ENCODE measurements at places on chromosomes 2 and 18.

GRCh38 chr2:216553093-216553478 lies 54.4 kb downstream of the RPL37A start:
- no peak for DNase-seq

DNA sequence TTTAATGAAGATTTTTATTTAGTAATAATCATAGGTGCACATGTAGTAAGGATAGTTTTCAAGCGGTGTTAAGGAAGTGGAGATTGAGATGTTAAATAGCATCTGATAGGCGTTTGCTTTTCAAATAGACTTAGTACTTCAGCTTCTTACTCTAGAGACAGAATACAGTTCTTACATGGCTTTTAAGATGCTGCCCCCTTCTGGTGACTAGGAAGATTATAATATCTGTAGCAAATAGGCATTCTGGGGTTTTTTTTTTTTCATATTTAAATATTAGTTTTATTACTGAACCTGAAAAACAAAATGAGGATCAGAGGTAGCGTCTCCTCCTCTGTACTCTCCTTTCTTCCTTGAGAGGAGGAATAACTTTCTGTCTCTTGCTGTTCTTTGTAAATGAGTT lies 100.2 kb downstream of the AGAP1 start:
- peak; percentile 85 for DNase-seq

GRCh38 chr18:78458356-78458755 lies 521.3 kb upstream of the SALL3 start:
- no peak for DNase-seq

DNA sequence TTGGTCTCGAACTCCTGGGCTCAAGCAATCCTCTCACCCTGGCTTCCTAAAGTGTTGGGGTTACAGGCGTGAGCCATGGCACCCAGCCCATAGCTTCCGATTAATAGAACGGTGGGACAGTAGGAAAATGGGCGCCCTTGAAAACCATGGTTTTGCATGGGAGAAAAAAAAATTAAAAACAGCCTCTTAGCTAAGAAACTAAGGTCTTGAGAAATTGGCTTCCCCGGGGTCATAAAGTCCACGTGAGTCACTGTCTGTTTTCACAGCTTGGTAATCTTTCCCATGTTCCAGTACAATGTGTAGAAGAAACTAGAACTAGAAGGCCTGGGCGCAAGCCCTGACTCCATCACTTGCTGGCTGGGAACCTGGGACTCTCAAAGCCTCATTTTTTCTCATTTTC lies 20.7 kb downstream of the B3GNT2 start:
- DNase-seq, result no peak

DNA sequence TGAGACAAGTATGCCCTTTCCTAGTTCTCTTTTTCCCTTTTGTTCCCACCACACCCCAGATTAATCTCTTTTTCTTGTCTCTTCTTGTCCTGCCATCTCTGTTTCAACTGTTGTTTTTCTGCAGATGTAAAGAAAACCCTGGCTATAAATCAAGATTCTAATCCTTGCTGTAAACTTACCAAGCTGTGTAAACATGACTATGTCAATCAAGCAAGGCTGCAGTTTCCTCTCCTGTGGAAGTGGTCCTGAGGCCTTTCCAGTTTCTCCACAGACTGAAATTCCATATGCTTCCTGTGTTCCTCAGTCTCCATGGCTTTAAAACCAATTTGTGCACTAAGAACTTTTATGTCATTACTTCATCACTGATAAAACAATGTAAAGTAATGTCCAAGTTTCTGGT lies 288.8 kb upstream of the PIK3C3 start:
- no peak for DNase-seq

- DNase-seq, result no peak
These were observed 310.2 kb upstream of the STON1 start for GRCh38 chr2:48219555-48220436.

- no peak for DNase-seq
These were observed 63.9 kb upstream of the PAX8 start for GRCh38 chr2:113342650-113343049.

DNA sequence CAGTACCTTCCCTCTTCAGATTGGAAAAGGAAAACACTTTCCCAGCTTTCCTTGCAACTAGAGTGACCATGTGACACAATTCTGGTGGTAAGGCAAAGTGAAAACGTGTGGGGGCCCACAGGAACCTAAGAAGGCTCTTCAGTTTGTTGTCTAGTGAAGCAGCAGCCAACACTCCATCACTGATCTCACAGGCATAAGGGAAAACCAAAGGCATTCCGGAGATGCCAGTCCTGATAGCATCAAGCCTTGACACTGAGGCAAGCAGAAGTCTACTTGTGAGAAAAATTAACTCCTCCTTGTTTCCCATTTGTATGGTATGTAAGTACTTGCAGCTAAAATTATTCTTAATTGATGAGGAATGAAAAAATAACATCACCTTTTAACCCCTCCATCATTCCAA lies 88.3 kb downstream of the ETAA1 start:
- DNase-seq, result no peak

DNA sequence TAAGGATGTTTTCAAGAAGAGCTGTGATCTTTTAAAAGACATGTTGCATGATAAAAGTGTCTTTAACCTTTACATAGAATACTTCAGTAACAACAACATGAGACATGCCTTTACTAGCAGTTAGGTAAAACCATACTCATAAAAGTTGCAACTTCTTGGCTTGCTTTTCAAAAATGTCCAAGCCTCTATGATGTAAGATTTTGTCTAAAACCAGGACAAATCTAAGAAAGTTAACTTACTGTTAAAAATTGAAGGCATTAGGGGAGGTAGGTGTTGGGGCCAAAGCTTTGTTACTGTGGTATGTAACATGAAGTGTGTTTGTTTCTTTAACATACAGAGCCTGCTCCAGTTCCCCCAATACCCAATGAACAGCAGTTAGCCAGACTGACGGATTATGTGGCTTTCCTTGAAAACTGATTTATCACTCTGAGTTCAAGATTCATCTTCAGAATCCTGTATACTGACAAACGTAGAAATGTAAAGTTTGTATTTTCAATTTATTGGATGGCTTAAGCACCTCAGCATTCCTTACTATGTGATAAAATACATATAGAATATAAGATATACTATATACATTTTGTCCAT lies 11.7 kb downstream of the COPS8 start:
- no peak for DNase-seq

GRCh38 chr2:38722271-38723061 lies 28.7 kb downstream of the SRSF7 start:
- peak; percentile 68 for DNase-seq

GRCh38 chr2:1656961-1657841 lies 87.1 kb downstream of the PXDN start:
- no peak for DNase-seq

- DNase-seq, result no peak
These were observed 89.5 kb downstream of the ZFP36L2 start for GRCh38 chr2:43136876-43137275.

DNA sequence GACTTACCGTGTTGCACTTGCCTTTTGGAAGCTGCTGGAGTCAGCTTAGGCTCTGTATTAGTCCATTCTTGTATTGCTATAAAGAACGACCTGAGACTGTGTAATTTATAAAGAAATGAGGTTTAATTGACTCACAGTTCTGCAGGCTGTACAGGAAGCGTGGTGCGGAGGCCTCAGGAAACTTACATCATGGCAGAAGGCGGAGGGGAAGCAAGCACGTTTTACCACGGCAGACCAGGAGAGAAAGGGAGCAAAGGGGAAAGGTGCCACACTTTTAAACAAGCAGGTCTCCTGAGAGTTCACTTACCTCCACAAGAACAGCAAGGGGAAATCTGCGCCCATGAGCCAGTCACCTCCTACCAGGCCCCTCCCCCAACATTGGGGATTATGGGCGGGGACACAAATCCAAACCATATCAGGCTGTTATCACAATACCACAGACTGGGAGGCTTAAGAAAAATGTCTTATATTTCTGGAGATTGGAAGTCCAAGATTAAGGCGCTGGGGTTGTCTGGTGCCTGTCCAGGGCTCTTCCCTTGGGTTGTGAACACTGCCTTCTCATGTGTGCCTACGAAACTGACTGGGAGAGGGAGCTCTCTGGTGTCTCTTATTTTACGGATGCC lies 3.6 kb upstream of the D2HGDH start:
- peak; percentile 33 for DNase-seq

DNA sequence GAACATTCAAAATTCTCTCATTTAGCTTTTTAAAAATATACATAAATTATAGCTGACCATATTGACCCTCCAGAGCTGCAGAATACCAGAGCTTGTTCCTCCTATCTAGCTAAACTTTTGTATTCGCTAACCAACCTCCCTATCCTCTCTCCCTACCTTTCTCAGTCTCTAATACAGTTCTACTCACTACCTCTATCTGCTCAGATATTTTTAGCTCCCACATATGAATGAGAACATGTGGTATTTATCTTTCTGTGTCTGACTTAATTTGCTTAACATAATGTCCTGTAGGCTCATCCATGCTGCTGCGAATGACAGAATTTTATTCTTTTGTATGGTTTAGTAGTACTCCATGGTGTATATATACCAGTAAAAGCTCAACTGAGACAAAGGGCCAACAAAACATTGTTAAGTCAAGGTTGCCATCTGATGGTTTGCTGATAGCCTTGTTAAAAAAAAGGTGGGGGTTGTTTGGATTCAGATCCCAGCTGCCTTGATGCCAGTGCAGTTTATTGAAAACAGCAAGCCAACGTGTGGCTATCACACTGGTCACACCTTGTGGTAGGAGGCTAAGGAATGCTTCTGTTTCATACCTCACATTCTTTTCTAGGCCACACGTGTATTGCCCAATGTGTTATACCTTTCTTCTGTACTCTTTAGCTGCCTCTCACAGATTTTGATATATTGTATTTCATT lies 101.5 kb downstream of the VWA3B start:
- no peak for DNase-seq

DNA sequence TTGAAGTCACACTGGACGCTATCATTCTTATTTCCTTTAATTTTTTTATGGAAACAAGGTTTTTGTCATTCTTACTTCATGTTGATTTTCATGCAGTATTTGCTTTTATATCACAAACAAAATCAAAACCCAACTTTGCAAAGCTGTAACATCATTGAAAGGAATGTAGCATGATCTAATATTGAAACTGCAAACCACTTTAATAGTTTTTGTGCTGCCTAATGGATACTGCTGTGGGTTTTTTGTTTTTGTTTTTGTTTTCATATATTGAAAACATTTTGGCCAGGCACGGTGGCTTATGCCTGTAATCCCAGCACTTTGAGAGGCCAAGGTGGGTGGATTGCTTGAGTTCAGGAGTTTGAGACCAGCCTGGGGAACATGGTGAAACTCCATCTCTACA lies 81.6 kb downstream of the MAP2 start:
- DNase-seq, result no peak

- DNase-seq, result peak; percentile 48
These were observed 4.4 kb downstream of the XRCC5 start for GRCh38 chr2:216113572-216113971.

- DNase-seq, result no peak
These were observed 34.5 kb upstream of the NABP1 start for GRCh38 chr2:191643429-191643828.

DNA sequence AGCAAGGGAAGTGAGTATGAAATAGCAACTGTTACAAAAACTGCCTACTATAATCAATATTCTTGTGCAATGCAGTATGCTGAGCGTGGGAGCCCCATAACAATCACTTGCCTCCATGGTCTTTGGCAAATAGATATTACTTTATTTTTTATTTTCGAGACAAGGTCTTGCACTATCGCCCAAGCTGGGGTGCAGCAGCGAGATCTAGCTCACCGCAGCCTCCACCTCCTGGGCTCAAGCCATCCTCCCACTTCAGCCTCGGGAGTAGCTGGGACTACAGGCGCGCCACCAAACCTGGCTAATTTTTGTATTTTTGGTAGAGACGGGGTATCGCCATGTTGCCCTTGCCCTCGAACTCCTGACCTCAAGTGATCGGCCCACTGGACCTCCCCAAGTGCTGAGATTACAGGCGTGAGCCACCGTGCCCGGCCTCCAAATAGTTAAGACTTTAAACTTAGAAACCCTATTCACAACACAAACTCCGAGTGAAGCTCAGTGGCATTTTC lies 1.2 kb upstream of the CCNT2 start:
- DNase-seq, result no peak

- DNase-seq, result no peak
These were observed 174.9 kb downstream of the AGAP1 start for GRCh38 chr2:235668782-235669181.

DNA sequence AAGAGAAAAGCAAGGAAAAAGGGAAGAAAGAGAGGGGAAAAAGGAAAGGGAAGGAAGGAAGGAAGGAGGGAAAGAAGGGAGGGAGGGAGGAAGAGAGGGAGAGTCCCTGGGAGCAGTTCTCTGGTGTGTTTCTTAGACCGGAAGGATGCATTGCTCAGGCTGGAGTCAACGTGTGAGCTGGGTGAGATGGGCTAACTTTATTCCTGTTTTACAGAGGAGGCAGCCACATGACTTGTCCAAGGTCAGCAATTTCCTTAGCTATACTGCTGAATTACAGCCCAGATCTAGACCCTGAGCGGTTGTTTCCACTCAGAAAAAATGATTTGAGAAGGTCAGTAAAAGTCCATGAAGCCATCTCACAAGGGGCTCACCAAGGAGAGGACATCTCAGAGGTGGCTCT lies 86.6 kb upstream of the APCDD1 start:
- no peak for DNase-seq

GRCh38 chr2:128272601-128273468 lies 45.8 kb downstream of the HS6ST1 start:
- DNase-seq, result no peak

GRCh38 chr2:145916799-145917198 lies 1396.9 kb upstream of the ZEB2 start:
- DNase-seq, result no peak

DNA sequence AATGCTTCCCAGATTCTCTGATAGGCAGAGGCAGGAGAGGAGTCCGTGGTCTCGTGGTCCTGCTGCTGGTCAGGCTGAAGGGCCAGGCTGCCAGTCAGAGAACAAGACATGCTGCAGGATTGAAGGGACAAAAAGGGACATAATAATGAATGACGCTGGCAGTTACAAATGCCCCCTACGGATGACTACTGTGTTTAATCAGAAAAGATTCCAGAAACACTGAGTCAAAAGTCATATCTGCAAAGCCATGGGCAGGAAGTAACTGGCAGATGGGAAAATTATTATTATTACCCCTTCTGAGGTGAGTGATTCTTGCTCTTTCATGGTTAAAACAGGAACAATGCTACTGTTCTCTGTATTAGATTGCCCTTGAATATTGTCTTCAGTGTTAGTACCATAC lies 19.0 kb downstream of the LCT start:
- no peak for DNase-seq

GRCh38 chr2:42254186-42254895 lies 85.2 kb downstream of the EML4 start:
- no peak for DNase-seq

DNA sequence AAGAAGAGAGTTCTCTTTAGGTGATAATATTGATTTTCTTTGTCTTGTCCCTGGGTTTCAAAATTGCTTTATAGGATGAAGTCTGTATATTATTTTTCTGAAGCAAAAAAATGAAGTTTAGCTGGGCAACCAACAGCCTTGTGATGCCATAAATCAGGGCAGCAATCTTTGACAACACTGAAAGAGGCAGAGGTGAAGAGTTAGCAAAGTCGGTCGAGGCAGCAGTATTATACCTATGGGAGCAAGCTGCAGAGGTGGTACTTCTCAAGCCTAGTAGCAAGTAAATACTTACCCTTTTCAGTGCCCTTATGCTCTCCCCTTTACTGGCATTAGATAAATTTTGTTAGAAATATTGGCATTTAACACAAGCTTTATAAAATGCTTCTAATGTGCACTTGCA lies 92.9 kb downstream of the NETO1 start:
- no peak for DNase-seq

GRCh38 chr2:55156326-55156725 lies 75.8 kb downstream of the CLHC1 start:
- DNase-seq, result peak; percentile 57

All from NCI-H82 (cell line).